ENCODE measurements at places on chromosomes 16 and 17. TPM values are rescaled to one million over a fixed set of nuclear protein-coding genes. Genes with fewer than 3 reads are reported as not detected.

AMZ2 gene
- 41.6 TPM for total RNA-seq

CD300A gene
- 21.9 TPM for total RNA-seq

DNA sequence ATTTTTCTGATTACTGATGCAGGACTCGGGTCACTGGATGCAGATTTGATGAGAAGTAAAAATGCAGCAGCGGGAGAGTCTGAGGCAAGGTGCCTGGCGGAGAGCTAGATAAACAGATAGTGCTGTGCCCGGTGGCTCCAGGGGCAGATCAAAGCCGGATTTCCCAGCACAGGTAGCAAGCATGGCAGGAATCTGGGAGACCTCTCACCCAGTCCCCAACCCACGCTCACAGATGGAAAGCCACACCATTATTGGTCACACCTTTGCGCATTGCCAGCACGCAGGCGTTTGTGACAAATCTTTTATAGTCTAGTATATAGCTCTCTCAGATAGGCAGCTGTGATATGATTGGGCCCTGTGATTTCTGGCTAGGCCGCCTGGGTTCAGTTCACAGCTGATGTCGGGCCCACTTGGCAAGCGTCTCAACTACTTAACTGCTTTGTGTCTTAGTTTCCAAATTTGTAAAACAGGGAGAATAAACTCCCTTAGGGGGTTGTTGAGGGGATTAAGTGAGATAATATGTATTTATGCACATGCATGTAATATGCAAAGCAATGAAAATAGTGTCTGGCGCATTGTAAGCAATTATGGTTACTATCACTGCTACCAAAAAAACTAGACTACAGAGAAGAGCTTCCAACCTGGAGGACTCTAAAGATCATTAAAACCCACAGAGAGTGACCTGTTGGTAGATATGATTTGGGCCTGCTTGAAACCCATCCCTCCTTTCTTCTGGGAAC, 42.0 kb upstream of the NFAT5 start:
- no peak overlapping the region for H3K4me3 ChIP-seq
- H3K27ac ChIP-seq = no peak overlapping the region
- no peaks in the 10 kb centered on the region for H3K4me1 ChIP-seq

DNA sequence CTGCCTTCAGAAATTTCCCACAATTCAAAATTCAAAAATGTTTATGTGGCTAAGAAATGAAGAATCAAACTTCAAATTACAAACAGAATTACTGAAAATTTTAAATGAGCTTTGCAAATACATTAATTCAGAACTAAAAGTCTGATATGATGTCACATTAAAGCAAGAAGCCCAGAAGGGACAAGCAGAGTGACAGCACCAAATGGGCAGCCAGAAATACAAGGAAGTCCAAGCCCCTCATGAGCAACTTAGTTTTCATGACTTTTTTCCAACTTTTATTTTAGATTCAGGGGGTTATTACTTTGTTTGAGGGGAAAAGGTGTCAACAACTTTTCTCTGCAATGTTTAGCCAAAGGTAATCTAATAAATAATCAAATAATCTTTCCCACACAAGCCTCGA, 21.5 kb downstream of the UBE2G1 start:
- H3K36me3 ChIP-seq = no peaks in the 10 kb centered on the region
- no peak overlapping the region for H3K4me3 ChIP-seq
- no peaks in the 10 kb centered on the region for H3K27me3 ChIP-seq
- no peak for DNase-seq
- H3K4me1 ChIP-seq = peaks cover 17% of the 10 kb centered on the region

- no peaks in the 10 kb centered on the region for H3K4me1 ChIP-seq
- no peaks in the 10 kb centered on the region for H3K36me3 ChIP-seq
- H3K4me3 ChIP-seq = no peak overlapping the region
These were observed 30.5 kb downstream of the RPGRIP1L start for GRCh38 chr16:53673189-53673588.

DNA sequence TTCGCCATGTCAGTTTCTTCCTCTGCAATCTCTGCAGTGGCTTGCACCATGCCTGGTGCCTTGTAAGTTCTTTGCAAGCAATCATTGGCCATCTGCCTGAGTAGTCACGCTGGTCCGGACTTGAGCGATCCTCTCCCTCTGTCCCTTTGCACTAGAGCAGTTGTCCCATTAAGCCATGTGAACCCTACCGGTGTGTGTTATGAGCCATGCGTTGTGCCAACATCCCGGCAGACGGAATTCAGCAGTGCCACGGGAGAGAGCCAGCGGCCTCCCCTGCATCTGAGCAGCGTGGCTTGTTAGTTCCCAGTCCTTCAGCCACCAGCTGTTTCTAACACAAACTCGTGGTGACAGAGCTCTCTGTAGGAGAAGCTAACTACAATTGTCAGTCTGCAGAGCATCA, 275.1 kb upstream of the HSBP1 start:
- no peak overlapping the region for H3K27ac ChIP-seq
- no peaks in the 10 kb centered on the region for H3K4me1 ChIP-seq
- H3K4me3 ChIP-seq = no peak overlapping the region
- DNase-seq = no peak

DNA sequence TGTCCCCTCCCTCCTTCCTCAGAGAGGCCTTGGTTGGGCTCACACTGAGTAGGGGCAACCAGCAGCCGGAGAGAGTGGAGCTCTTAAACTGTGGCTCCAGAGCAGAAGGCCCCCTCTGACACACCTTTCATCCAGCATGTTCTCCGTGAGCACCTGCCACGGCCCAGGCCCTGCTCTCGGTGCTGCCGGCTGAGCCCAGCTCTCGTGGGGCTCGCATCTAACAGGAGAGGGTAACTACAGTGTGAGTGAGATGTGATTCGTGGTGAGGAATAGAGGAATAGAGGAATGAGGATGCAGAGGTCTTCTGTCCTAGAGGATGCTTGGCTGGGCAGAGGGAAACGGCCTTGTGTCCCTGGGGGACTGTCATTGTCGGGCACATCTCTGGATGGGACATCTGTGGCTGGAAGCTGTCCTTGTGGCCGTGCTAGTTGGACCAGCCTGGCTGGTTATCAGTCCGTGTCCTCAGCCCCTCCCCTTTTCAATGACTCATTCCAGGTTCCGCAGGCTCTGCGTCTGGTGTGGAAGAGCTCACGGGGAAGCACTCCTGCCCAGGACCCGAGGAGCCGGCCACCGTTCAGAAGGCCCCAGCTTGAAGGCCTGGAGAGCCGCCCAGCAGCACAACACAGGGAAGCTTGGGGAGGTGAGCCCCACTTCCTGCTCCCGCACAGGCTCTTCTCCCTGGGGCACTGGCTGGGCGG, 11.9 kb upstream of the DNASE1 start:
- peak; percentile 55 for DNase-seq
- no peaks in the 10 kb centered on the region for H3K4me1 ChIP-seq
- no peak overlapping the region for H3K27ac ChIP-seq
- H3K4me3 ChIP-seq = no peak overlapping the region
- no peaks in the 10 kb centered on the region for H3K27me3 ChIP-seq

All from ascending aorta (tissue), 2 donors.